ENCODE measurements at places on chromosomes 6 and 20.

GRCh38 chr6:108737594-108738546 is 110.4 kb upstream of the ARMC2 start:
- DNase-seq, result no peak

- no peak for DNase-seq
Measured at GRCh38 chr20:38843346-38843745, 37.8 kb downstream of the PPP1R16B start.

DNA sequence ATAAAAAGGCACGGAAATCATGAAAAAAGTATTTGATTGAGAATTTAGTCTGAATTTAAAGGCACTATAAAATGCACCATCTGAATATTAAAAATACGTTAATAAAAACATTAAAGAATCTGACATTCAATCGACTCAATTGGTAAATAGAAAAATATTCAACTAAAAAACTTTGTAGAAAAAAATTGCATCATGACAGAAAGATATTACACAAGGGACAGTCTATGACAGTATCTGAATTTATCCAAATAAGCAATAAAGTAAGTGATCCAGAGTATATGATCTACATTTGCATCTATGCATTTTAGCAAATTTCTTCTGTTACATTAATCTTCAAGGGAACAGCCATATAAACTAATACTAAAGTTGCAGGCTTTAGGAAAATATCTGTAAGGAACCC is 9.4 kb downstream of the FRK start:
- no peak for DNase-seq

DNA sequence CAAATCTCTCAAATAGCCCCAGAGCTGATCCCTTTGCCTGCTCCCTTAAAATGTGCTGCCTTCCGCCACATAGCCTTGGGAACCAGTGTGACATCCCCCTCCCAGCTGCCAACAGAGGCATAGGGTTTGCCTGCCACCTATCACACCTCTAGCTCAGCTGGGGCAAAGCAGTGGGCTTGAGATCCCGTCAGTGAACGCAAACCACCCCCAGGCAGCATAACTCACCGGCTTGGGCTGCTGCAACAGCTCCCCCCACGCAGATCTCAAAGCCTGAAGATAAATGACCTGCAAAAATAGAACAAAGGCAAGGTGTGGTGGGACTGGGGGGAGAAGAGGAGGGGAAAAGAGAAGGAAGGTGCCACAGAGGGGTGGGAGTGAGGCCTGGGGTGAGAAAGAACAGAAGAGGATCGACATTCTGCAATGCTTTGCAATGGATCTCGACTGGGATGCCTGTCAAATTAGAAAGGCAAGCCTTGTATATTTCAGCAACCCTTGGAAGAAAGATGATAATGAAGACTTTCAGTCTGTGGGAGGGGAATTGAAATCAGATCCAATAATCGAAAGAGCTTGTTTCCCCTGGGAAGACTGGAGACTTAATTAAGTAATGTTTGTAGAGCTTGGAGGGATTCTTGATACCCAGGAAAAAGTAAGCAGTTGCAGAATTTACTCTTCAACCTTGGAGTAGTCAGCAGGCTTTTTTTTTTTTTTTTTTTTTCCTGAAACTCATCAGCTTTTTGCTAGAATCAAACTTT is 1.3 kb downstream of the PDYN start:
- no peak for DNase-seq

DNA sequence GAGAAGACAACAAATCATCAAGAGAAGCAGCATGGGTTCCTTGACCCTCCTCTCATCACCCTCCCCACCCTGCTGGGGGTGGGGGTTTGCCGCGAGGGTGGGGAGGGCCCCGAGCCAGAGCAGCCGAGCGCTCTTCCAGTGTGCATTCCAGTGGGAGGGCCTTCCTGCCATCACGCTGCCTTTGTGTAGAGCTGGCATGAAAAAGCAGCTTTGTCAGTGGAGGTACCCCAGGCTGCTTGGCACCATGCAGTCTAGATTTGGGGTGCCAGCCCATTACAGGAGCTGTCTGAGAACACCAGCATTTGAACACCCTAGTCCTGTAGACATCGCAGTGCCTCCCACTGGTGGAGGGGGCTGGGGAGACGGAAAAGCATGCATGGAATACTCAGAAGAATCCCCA is 12.2 kb downstream of the BAK1 start:
- no peak for DNase-seq

Measured in NCI-H1092 treated with DMSO at 0.1 percent for 48 hours (cell line).